ENCODE measurements at places on chromosomes 7 and 10.

- DNase-seq = peak; percentile 66
Observed at GRCh38 chr7:137873979-137874777, 27.4 kb upstream of the DGKI start.

- no peak for DNase-seq
Observed at GRCh38 chr7:42227541-42227935, 9.5 kb downstream of the GLI3 start.

GRCh38 chr10:72762042-72762441 lies 70.1 kb downstream of the MCU start:
- DNase-seq = no peak

GRCh38 chr7:149171892-149172533 lies 23.3 kb upstream of the ZNF282 start:
- DNase-seq = no peak

- DNase-seq = no peak
Observed at GRCh38 chr10:35042783-35043182, 47.4 kb downstream of the CUL2 start.

DNA sequence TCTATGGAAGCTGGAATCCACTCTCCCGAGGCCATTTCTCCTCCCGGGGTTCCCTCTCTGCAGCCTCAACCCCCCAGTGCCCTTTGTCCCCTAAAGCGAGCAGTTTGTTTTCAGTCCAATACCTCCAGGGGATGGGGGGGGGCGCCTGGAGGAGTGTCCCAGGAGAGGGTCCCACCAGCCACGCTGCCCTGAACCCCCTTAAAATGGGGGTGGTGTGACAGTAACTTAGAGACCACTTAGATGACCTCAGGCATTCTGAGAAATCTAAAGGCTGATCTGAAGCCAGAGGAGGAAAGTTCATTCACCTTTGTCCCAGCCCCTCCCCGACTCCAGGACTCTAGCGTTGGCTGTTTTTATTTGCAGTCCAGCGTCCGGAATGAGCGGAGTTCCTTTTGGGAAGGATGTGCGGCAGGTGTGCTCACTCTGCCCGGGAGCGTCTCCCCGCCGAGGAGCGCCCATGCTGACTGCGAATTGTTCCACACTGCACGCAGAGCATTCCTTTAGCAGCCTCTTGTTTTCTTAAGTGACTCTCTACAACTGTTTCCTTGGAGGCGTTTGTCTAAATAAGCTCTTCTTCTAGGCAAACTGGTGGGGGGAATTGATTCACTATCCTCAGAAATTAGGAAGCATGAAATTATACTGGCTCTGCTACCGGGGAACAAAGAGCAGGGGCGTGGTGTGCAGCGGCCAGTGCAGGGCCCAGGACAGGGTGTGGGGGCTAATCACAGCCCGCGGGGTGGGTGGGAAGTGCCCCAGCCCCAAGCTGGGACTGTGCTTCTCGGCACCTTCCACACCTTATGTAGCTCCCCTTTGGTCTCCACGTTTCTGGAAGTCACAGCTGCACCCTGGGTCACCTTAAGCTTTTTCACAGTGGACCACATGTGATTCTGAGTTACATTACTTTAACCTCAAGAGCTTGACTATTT lies 46.3 kb downstream of the SYPL1 start:
- no peak for DNase-seq

DNA sequence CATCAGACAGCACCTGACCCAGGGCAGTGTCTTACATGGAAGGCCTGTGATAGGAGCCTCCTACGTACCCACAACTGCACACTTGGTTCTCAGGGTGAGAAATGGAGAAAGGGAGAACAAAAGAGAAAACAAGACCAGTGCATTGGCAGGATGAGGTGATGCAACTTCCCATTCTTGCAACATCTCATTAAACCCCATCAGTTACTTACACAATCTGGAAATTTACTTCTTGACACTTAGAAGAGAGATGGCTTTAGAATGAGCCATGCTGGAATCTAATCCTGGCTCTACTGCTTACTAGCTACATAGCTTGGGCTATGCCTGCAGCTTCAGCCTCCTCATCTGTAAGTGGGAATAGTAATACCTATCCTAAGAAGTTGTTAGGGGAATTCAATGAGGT lies 391.7 kb downstream of the KCNMA1 start:
- no peak for DNase-seq

GRCh38 chr10:81068460-81068859 lies 530.8 kb downstream of the SH2D4B start:
- no peak for DNase-seq

- DNase-seq = no peak
Observed at GRCh38 chr10:43421519-43421918, 12.5 kb upstream of the HNRNPF start.

DNA sequence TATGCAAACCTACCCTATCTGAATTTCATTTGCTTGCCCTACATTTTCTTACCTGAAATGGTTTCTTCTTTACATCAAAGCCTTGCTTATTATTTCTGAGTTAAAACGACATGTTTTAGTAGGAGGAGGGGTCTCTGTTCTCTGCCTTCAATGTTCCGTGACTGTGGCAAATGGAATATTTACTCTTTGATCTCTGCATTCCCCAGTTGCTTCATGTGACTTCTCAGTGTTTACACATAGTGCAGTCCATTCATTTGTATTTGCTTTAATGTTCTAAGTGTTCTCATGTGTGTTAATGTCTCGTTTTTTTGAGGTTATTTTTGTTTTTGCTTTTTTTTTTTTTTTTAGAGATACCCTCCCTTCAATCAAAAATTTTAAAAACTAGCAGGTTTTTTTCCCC lies 75.8 kb downstream of the GNAI1 start:
- DNase-seq = no peak

- DNase-seq = no peak
Observed at GRCh38 chr10:14293526-14293925, 37.2 kb downstream of the FRMD4A start.

GRCh38 chr10:72898616-72899015 lies 5.1 kb downstream of the OIT3 start:
- DNase-seq = no peak

DNA sequence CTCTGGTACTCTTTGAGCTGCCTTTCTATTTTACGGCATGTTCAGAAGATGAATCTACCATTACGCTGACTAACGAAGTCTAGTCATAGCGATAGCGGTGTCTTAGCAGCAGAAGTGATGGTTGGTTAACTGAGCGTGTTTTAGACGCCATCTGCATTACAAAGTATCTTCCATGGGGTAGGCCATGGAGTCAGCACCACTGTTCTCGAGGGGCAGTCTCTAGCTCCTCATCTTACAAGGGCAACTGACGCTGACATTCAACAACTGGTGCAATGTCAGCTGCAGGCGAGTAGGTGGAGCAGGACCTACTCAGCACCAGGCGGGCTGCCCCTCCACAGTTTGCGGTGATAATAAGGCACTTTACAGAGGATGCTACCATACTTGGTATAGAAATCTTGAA lies 88.7 kb downstream of the ADARB2 start:
- DNase-seq = no peak

- DNase-seq = no peak
Observed at GRCh38 chr7:116950889-116951351, 2.4 kb upstream of the ST7 start.

DNA sequence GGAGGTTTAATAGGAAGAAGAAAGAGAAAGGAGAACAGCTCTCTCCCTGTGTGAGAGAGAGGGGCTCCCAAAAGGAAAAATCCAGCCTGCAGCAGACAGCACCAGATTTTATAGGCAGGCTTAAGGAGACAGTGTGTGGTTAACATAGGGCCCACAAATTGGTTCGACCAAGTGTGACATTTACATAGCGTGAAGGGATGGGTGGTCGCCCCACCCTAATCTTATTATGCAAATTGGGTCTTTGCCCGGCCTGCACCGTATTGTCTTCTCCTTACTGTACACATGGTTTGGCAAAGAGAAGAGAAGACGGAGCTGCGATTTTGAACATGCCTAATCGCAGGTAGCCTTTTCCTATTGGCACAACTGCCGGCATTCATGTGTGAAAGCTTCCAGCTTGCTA lies 756.3 kb downstream of the NXPH1 start:
- DNase-seq = no peak

DNA sequence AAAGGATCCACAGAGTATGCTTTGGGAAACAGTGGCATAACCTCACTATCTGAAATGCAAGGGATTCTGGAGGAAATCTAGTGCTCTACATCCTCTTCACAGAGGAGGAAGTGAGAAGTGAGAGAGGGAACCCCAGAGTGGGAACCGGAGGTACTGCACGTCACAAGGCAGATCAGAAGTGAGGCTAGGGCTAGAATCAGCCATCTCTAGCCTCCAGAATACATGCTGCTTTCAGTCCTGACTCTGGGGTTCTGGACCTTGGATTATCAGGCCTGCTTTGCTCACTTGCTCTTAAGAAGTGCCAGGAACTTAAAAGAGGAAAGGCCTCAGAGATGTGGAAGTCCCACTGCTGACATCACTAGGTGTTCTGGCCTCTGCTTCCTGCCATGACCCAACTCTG lies 25.7 kb downstream of the ZNF503 start:
- no peak for DNase-seq

GRCh38 chr7:4700577-4701235 lies 18.6 kb downstream of the FOXK1 start:
- no peak for DNase-seq

DNA sequence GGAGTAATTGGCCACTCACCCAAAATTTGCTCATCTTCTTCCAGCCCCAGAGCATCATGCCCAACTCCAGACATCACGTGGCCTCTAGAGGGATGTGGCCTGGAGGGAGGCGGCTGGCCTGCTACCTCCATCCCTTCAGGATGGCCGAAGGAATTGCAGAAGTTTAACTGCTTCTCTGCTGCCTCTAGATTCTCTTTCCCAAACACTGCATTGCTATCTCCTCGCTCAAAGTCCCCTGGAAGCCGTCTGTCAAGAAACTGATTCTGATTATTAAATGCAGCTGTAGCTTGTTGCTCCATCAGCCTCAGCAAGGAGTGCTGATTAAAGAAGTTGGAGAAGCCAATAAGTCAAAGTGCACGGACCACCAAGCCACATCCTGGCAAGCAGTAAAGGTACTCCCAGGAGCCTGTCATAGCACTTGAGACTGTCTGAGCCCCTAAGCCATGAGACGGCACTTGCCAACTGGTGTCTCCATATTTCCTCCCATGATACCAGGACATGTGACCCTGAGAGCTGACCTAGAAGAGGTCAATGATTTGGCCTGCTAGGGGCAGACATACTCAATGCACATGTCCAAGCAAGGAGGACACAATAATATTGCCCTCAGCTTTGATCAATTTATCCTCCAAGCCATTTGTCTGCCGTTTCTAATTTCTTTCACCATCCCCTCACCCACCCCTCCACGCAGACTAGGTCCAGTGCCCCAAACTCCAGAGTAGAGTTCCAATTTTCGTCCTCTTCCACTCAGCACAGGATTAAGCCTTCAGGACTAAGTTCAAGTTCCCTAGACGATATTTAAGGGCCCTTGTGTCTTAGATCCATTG lies 84.2 kb downstream of the TBXAS1 start:
- no peak for DNase-seq

DNA sequence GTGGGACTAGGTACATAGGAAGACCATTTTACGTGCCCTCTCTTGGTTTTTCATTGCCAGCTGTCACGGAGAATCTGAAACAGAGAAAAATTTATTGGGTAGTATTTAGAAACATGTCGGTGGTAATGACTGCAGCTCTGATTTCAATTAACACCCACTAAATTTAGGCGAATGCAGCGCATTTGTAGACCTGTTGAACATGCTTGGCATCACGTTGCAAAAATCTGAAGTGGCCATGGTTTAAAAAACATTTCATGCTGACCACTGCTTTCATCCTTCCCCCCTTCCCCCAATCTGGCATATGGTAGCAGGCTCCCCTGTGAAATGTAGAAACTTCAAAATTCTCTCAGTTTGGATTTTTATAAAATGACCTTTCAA lies 34.0 kb downstream of the LRMDA start:
- DNase-seq = no peak

DNA sequence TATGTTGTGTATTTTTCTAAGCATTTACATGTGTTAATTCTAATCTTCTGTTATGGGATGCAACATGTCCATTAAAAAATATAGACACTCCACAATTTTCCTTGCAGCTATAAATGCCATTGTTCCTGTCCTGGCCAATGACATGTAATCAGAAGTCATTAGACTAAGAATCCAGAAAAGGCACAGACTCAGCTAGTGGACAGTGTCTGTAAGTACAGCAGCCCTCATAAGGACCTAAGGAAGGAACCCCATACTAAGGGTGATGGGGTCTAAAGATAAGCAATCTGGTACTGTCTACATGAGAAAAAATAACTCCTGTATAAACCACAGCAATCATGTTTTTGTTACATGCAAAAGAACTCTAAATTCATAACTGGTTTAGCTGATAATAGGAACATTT lies 115.9 kb downstream of the GPR85 start:
- DNase-seq = no peak

DNA sequence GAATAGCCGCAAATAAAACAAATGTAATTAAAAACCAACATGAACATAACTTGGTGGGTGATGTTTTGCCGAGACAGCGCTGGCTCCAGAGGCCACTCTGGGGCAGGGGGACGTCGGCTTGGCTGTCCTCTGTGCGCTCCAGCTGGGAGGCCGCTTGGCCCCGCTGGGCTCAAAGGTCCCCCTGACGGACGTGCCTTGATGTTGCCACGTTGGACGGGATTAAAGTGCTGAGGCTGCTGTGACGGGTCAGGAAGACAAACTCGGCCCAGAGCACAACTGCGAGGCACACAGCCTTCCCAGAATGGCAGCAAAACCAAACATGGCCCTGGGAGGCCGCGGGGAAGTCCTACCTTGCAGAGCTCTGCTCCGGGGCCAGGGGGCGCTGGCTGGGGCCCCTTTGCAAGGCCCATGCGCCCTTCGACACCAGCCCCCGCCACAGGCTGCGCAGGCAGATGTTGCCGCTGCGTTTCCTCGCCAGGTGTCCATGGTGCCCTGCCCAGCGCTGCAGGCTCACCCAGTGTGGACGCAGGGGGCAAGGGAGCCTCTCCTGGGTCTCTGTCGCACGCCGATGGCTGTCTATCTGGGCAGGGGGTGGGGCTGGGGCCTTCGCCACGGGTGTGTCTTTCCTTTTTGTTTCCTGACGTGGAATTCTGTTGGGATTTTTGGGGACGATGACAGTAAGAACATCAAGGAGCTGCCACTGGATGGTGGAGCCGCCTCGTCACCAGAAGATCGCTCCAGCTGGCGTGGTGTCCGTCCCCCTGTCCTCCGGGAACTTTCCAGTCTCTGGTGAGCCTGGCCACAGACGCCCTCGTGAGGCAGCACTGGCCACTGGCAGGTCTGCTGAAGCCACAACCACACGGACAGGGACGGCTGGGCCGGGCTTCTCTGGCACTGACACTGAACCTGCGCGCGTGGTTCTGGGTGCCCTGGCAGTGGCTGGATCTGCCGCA lies 99.6 kb upstream of the DIP2C start:
- DNase-seq = peak; percentile 55

DNA sequence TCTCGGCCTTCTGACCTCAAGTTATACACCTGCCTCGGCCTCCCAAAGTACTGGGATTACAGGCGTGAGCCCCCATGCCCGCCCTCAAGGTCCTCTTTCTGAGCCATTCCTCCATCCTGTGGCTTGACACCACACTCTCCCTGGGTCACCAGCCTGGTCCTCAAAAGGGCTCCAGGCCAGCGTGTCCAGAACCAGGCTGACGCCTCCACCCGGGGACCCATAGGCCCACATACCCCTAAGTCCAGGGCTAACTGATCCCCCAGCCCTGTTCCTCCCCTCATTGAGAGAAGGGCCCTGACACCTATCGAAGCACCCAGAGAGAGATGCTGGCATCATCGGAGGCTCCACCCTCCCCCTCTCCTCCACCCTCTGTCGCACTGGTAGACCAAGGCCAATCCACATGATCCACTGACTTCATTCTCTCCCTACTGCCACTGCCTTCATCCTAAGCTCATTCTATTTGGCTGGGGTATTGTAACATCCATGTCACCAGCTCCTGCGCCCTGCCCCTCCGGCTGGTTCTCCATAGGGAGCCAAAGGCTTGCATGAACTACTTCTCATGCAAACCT lies 46.7 kb downstream of the TMEM270 start:
- DNase-seq = no peak

GRCh38 chr10:18097524-18097923 lies 42.7 kb upstream of the CACNB2 start:
- no peak for DNase-seq
